ENCODE measurements at places on chromosomes 3 and 15. TPM values are rescaled to one million over a fixed set of nuclear protein-coding genes. Genes with fewer than 3 reads are reported as not detected.

Gene TXNRD3
- total RNA-seq, result 5.0 TPM

Gene CRABP1
- not detected for total RNA-seq

Gene RPP25
- total RNA-seq, result 2.3 TPM

Gene XCR1
- total RNA-seq, result not detected

Gene C2CD4A
- total RNA-seq, result not detected

Gene SNX22
- 5.6 TPM for total RNA-seq

Gene SELENOT
- 63.3 TPM for total RNA-seq

Gene PLCB2
- total RNA-seq, result 7.5 TPM

Gene TNFAIP8L3
- total RNA-seq, result 4.9 TPM

Gene ACOX2
- total RNA-seq, result 41.4 TPM

Gene ADGRG7
- not detected for total RNA-seq

Gene FURIN
- total RNA-seq, result 49.9 TPM

All from left ventricle myocardium superior (tissue), 1 donor.